ENCODE measurements at places on chromosomes 2 and 18. TPM values are rescaled to one million over a fixed set of nuclear protein-coding genes. Genes with fewer than 3 reads are reported as not detected.

GRCh38 chr2:239589833-239590232 lies 189.0 kb upstream of the HDAC4 start:
- DNase-seq, result no peak

Gene ALPG
- polyA plus RNA-seq, result not detected

- no peak for DNase-seq
Observed at GRCh38 chr2:73295751-73296400, 2.5 kb upstream of the EGR4 start.

Gene CNRIP1
- 33.5 TPM for polyA plus RNA-seq

Gene CHN1
- polyA plus RNA-seq, result 11.9 TPM

DNA sequence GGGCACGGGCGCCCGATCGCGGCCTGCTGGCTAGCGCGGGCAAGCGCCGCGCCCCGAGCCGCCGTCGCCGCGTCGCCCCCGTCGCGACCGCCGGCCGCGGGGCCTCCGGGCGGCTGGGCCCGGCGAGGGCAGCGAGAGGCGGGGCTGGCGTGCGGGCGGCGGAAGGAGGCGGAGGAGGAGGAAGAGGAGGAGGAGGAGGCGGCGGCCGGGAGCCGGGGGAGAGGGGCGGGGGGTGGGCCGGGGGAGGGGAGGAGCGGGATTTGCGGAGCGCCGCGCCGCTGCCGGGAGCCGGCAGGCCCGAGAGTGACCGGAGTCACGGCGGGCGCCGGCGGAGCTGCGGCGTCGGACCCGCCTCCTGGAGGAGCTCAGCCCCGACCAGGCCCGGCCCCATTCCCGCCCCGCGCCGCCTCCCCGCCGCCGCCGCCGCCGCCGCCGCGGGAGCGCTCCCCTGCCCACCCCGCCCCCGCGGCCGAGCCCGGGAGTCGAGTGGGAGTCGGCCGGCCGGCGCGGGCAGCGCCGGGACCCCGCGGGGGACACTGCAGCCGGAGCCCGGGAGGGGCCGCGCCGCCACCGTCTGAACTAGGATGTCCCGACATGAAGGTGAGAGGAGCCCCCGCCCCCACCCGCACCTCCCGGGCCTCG lies at the start of gene KCMF1:
Gene KCMF1 (plus strand): TSS at position 294 of the 642 bp plus-strand sequence. CDS start 291 bp downstream, at position 585.
- peak; percentile 79 for DNase-seq

Gene GPR155
- 4.4 TPM for polyA plus RNA-seq

Gene SP140L
- polyA plus RNA-seq, result 6.5 TPM

Gene AQP12B
- 0.36 TPM for polyA plus RNA-seq

GRCh38 chr2:19864381-19864780 lies 37.4 kb downstream of the TTC32 start:
- DNase-seq, result no peak

DNA sequence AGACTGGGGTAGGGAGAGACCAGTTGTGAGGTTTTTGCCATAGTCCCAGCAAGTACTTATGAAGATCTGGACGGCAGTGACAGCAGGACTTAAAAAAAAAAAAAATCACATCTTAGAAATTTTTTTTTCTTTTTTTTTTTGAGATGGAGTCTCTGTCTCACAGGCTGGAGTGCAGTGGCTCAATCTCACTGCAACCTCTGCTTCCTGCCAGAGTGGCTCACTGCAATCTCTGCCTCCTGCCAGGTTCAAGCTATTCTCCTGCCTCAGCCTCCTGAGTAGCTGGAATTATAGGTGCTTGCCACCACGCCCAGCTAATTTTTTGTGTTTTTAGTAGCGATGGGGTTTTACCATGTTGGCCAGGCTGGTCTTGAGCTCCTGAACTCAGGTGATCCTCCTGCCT lies 22.4 kb upstream of the STAT4 start:
- no peak for DNase-seq

DNA sequence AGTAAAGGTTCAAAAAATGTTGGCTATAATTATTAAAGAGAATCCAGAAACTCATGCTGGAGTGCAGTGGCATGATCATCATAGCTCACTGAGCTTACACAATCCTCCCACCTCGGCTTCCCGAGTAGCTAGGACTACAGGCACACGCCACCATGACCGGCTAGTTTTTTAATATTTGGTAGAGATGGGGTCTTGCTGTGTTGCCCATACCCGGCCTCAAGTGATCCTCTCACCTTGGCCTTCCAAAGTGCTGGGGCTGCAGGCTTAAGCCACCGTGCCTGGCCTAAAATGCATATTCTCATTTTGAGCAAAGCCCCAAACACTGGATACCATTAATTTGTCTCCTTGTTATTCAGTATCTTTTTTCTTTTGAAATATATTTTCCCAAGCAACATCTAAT lies 32.4 kb downstream of the MEMO1 start:
- no peak for DNase-seq
